Right atrium auricular region (tissue), 2 donors: ENCODE measurements at places on chromosomes 7 and 10. TPM values are rescaled to one million over a fixed set of nuclear protein-coding genes. Genes with fewer than 3 reads are reported as not detected.

- DNase-seq = no peak
- peaks cover 99% of the 10 kb centered on the region for H3K4me1 ChIP-seq
- H3K36me3 ChIP-seq = no peaks in the 10 kb centered on the region
- H3K4me3 ChIP-seq = no peak overlapping the region
- H3K27me3 ChIP-seq = no peaks in the 10 kb centered on the region
Observed at GRCh38 chr10:71981015-71981875, 17.1 kb downstream of the CHST3 start.

- no peaks in the 10 kb centered on the region for H3K36me3 ChIP-seq
- H3K27me3 ChIP-seq = no peaks in the 10 kb centered on the region
- H3K4me3 ChIP-seq = no peak overlapping the region
- H3K27ac ChIP-seq = peak overlapping the region; percentile 67
Observed at GRCh38 chr7:131532570-131533091, 23.8 kb downstream of the PODXL start.

DNA sequence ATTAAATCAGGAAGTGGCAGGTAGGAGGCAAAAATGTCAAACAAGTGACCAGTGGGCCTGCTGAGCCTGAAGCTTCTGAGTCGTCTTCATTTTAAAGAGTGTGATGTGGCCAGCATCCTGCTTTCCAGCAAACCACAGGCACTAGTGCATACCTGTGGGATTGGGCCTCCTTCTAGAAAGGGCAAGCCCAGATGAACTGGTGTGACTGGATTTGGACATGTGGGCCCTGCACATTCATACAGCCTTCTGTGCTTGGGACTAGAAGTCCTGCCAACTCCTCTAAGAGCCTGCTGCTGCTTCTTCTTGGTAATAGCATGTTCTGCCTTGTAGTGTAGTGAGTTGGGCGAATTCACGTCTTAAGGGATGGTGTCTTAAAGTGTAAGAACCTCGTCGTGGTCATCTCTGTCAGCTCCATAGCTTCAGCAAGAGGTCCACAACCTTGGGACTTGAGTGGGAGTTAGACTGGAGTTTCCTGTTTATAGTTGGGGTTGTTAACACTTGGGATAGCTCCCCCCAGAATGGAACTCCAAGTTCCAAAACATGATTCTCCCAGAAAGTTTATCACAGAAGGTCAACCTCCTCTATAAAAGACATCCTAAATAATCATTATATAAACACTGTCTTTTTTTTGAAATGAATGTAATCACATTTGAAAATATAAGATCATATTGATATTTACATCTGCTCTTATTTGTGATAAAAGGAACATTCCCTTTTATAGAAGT, 11.2 kb downstream of the BMPER start:
- no peak for DNase-seq
- no peak overlapping the region for H3K4me3 ChIP-seq
- H3K27ac ChIP-seq = no peak overlapping the region
- H3K4me1 ChIP-seq = no peaks in the 10 kb centered on the region

DNA sequence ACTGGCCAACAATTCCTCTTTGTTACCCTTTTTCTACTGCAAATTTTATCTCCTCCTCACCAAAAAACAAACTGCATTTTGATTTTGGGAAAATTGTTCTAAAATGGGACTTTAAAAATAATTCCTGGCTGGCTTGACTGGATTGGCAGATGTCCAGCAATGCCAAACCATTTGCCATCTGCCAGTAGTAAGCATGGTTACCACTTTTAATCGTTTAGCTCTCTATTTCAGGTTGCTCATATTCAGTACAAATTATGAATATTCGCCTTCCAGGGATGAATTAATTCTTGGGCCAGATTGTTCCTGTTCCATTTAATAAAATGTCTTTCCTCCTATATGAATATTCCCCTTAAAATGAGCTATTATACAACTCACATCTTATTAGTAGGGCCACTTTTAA, 35.7 kb downstream of the SMNDC1 start:
- peak overlapping the region; percentile 84 for H3K27ac ChIP-seq
- no peaks in the 10 kb centered on the region for H3K27me3 ChIP-seq
- no peak for DNase-seq
- H3K4me3 ChIP-seq = peak overlapping the region; percentile 29
- H3K4me1 ChIP-seq = peaks cover 74% of the 10 kb centered on the region

GRCh38 chr10:3978761-3979160, 193.8 kb upstream of the KLF6 start:
- no peaks in the 10 kb centered on the region for H3K36me3 ChIP-seq
- H3K4me1 ChIP-seq = no peaks in the 10 kb centered on the region
- H3K4me3 ChIP-seq = no peak overlapping the region
- H3K27ac ChIP-seq = no peak overlapping the region
- H3K27me3 ChIP-seq = no peaks in the 10 kb centered on the region

- DNase-seq = no peak
- H3K4me3 ChIP-seq = no peak overlapping the region
- no peaks in the 10 kb centered on the region for H3K27me3 ChIP-seq
- peaks cover 20% of the 10 kb centered on the region for H3K36me3 ChIP-seq
Observed at GRCh38 chr7:150629347-150629746, 2.8 kb downstream of the GIMAP6 start.

DNA sequence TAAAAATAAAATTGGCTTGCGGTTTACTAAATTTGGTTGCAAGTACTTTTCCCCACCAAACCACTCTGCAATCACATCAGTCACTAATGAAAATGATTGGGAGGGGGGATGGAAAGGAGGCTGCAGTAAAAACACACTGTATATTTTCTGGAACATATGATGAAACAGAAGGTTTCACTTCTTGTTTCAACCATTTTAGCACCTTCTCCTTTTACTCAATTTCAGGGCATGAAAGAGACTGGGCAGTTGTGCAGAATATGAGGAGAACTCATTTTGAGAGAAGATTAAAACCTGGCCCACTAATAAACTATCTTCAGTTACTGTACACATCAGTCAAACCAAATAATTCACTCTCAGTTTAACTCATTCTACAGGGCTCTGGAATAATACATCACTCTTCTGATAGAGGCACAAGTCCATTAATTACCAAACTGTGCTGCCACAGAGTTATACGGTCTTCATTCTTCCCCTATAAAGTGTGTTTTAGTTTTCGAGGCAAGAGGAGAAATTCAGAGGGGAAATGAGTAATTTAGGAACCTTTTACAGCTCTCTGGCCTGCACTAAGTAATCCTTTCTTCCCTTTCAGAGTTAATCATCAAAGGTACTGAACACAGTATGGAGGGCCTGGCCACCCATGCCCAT, 25.5 kb downstream of the JAZF1 start:
- H3K4me3 ChIP-seq = no peak overlapping the region
- no peak overlapping the region for H3K27ac ChIP-seq
- no peaks in the 10 kb centered on the region for H3K27me3 ChIP-seq
- no peaks in the 10 kb centered on the region for H3K36me3 ChIP-seq
- no peaks in the 10 kb centered on the region for H3K4me1 ChIP-seq
- DNase-seq = no peak

DNA sequence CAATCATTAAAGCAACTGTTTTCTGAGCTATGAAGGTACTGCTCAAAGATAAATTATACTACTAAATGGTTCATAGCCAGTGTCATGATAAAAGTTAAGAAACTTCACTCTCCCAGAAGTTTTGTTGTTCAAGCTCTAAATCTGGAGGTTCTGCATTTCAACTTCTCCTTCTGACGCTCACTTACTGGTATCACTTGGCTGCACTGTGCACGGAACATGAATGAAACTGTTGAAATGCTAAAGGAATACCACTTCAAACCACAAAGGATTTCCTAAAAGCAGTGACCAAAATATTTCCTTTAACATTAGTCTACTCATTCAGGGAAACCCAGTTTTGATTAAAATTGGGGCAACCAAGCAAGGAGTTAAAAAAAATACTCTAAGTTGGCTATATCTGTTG, 93.6 kb downstream of the UBE2H start:
- peaks cover 92% of the 10 kb centered on the region for H3K4me1 ChIP-seq
- H3K27me3 ChIP-seq = no peaks in the 10 kb centered on the region

- no peaks in the 10 kb centered on the region for H3K27me3 ChIP-seq
- H3K4me3 ChIP-seq = no peak overlapping the region
- H3K4me1 ChIP-seq = no peaks in the 10 kb centered on the region
- no peak for DNase-seq
Observed at GRCh38 chr7:142303650-142304049, 45.8 kb upstream of the PRSS58 start.

DNA sequence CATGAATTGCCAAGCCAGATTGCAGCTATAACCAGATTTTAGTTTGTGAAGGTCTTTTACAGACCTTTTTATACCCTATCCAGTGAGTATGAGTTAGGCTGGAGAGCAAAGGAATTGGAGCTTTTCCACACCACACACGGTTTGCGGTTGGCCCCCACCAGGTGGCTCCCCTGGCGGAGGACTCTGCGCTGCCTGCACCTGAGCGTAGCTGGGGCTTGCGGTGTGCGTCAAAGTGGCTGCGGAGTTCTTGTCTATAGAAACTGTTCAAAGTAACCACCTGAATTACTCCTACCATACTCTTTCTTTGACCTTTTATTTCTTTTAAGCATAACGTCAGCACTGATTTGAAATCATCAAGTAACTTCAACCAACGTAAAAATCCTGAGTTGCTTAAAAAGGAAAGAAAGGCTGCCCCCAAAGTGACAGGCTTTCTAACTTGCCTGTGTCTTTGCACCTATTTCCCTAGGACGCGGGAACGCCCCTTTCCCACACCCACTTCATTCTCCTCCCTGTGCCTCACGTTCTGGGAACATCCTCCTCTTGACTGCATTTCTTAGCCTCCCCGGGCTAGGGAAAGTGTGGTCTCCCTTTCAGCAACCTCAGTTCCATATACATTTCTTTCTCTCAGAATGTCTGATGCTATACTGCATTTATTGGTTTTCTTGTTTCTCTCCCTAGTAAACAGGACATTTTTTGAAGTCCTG, 47.6 kb upstream of the TMEM72 start:
- H3K36me3 ChIP-seq = no peaks in the 10 kb centered on the region
- no peaks in the 10 kb centered on the region for H3K4me1 ChIP-seq
- peak; percentile 54 for DNase-seq
- H3K27ac ChIP-seq = no peak overlapping the region
- no peak overlapping the region for H3K4me3 ChIP-seq
- H3K27me3 ChIP-seq = no peaks in the 10 kb centered on the region

DNA sequence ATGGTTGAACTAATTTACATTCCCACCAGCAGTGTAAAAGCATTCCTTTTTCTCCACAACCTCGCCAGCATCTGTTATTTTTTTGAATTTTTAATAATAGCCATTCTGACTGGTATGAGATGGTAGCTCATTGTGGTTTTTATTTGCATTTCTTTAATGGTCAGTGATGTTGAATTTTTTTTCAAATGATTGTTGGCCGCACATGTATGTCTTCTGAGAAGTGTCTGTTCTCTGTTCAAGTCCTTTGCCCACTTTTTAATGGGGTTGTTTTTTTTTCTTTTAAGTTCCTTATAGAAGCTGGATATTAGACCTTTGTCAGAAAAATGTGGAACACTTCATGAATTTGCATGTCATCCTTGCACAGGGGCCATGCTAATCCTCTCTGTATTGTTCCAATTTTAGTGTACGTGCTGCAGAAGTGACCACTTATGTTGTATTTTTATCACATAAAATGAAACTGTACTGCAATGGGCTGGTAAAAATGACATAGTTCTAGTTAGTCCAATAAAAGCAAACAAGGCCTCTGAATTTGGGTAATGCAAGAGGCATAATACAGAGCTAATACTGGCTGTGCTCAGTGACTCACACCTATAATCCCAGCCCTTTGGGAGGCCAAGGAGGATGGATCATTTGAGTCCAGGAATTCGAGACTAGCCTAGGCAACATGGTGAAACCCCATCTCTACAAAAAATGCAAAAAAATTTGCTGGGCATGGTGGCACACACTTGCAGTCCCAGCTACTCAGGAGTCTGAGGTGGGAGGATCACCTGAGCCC, 70.3 kb downstream of the ABI1 start:
- no peaks in the 10 kb centered on the region for H3K27me3 ChIP-seq
- no peaks in the 10 kb centered on the region for H3K4me1 ChIP-seq
- no peak for DNase-seq
- no peak overlapping the region for H3K27ac ChIP-seq
- H3K4me3 ChIP-seq = no peak overlapping the region

PTPN20 gene
- 16.2 TPM for total RNA-seq

DNA sequence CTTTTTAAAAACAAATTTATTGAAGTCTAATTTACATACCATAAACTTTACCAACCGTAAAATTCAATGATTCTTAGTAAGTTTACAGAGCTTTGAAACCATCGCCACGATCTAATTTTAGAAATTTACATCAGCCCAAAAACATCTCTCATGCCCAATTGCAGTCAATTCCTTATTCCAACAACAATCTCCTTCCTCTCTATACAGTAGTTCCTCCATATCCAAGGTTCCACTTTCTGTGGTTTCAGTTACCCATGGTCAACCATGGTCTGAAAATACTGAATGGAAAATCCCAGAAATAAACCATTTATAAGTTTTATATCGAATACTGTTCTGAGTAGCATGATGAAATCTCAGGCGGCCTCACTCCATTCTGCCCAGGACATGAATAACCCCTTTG, 183.4 kb upstream of the ADCY1 start:
- no peaks in the 10 kb centered on the region for H3K4me1 ChIP-seq
- H3K36me3 ChIP-seq = no peaks in the 10 kb centered on the region
- peak; percentile 18 for DNase-seq
- no peak overlapping the region for H3K4me3 ChIP-seq

FRMPD2 gene
- 7.5 TPM for total RNA-seq

DNA sequence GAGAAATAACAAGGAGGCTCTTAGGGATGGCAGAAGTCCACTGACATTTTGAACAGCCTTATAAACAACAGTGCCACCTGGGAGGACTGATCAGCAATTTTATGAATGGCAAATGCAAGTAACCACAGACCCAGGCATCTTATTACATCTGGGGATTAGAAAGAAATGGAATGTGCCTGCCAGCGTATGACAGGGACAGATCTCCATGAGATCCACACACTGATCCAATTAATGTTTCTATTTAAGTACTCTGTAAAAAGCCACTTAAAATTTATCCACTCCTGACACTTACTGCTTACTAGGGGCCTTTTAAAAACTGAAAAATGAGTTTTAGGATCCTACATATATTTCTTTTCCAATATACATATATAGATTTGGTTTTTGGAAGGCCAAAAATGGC, 28.6 kb downstream of the PARD3 start:
- no peak for DNase-seq
- no peak overlapping the region for H3K4me3 ChIP-seq
- H3K4me1 ChIP-seq = peaks cover 34% of the 10 kb centered on the region
- H3K27ac ChIP-seq = no peak overlapping the region

- no peak overlapping the region for H3K4me3 ChIP-seq
- H3K27me3 ChIP-seq = no peaks in the 10 kb centered on the region
- no peaks in the 10 kb centered on the region for H3K36me3 ChIP-seq
- DNase-seq = no peak
Observed at GRCh38 chr7:43314379-43315158, 202.1 kb downstream of the HECW1 start.

- H3K27me3 ChIP-seq = no peaks in the 10 kb centered on the region
- peaks cover 21% of the 10 kb centered on the region for H3K4me1 ChIP-seq
- no peak overlapping the region for H3K27ac ChIP-seq
- no peak overlapping the region for H3K4me3 ChIP-seq
Observed at GRCh38 chr10:113982769-113983168, 60.9 kb upstream of the ADRB1 start.

GNGT1 gene
- not detected for total RNA-seq

DNA sequence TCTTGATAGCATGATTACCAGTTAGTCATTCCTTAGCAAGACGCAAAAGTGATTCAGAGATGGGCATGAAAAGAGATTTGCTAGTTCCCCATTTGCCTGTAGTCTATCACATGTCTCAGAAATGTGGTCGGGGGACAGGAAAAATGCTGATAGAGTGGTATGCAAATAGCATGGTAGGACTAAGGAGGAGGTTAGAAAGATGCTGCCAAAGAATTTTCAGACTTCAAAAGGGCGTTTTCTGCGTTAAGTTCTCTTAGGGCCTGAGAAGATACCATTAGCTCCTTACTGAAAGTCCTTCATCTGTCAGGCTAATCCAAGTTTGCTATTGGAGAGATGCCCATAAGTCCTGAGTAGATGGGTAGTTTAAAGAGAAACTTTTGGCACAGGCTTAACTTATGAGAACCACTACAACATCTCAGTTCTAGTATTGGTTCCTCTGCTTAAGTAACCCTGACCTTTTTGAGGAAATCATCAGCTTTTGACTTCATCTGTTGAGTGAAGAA, 2.7 kb downstream of the CALD1 start:
- no peaks in the 10 kb centered on the region for H3K4me1 ChIP-seq
- peak overlapping the region; percentile 84 for H3K27ac ChIP-seq
